Left cardiac atrium (tissue), 4 donors: ENCODE measurements at places on chromosomes 7 and 10. TPM values are rescaled to one million over a fixed set of nuclear protein-coding genes. Genes with fewer than 3 reads are reported as not detected.

DNA sequence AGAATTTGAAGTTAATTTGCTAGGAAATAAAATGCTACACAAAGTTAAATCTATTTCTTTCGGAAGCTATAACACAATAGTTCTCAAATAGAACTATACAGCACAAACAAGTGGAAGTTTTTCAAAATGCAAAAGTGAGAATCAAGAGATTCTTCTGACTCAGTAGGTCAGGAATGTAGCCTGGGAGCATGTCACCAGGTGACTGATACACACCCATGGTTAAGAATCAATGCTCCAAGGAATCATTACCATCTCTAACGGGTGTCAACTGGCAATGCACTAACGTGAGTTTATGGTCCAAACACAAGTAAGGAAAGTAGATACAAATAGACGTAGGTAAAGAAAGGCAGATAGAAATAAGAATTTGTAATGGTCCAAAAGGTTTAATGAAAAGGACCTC is 170.5 kb downstream of the SRPK2 start:
- DNase-seq = no peak

DNA sequence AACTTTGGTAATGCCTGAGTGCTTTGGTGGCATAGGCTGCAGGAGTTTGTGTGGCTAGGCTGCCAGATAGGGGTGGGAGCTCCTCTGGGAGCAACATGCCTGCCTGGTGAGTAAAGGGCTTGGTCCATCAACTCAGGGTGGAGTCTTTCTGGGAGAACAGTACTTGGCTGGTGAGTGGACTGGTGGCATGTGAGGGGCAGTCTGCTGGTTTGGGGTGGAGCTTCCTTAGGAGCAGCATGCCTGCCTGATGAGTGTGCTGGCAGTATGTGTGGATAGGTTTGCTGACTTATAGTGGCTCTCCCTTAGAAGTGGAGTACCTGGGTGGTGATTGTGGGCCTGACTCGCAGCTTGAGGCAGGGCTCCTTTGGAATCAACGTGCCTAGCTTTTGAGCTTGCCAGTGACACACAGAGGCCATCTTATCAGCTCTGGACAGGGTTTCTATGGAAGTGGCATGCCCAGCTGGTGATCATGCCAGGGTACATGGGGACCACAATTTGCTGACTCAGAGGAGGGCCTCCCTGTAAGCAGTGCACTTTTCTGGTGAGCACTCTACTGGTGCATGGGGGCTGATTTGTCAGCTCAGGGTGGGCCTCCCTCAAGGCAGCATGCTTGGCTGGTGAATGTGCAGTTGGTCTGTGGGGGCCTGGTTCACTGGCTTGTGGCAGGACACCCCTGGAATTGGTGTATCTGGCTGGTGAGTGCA is 35.0 kb upstream of the SRI start:
- no peak for DNase-seq

DNA sequence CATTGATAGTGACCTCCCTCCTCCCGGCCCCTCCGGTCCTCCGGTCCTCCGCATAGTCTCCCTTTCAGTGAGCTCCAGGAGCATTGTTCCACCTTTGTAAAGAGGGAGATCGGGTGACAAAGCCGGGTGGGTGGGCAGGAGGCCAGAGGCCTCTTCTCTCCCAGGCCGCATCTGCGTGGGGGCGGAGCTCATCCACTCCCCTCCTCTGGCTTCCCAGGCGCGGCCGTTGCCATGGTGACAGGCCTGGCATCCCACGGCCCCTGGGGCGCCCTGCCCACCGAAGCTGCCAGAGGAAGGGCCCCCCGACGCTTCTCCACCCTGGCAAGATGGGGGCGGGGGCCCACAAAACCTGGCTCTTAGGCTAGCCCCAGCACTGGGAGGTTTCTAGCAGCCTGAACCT is 4.4 kb upstream of the FZD9 start:
- DNase-seq = no peak

GRCh38 chr7:150410680-150411346 is 31.7 kb downstream of the ZNF775 start:
- DNase-seq = no peak

DNA sequence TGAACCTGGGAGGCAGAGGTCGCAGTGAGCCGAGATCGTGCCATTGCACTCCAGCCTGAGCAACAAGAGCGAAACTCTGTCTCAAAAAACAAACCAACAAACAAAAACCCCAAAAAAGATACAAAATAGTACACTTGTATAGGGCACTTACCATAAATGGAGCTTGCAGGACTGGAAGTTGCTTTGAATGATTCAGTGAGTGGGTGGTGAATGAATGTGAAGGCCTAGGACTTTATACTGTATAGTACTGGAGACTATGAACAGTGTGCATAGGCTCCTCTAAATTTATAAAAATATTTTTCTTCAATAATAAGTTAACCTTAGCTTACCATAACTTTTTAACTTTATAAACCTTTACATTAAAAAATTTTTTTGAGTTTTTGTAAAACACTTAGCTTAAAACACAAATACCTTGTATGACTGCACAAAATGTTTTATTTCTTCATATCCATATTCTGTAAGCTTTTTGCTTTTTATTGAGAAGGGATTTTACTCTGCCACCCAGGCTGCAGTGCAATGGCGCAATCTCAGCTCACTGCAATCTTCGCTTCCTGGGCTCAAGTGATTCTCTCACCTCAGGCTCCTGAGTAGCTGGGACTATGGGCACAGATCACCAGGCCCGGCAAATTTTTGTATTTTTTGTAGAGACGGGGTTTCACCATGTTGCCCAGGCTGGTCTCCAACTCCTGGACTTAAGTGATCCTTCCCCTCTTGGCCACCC is 6.9 kb upstream of the H2AZ2 start:
- no peak for DNase-seq

- no peak for DNase-seq
Measured at GRCh38 chr10:24046060-24046459, 162.9 kb upstream of the KIAA1217 start.

FOXI2 gene
- total RNA-seq = 0.29 TPM

ETV1 gene
- 57.9 TPM for total RNA-seq

EIF5AL1 gene
- total RNA-seq = 0.24 TPM
